ENCODE measurements at places on chromosomes 7 and 10.

- DNase-seq = no peak
Observed at GRCh38 chr7:53672681-53673080, 637.2 kb downstream of the POM121L12 start.

DNA sequence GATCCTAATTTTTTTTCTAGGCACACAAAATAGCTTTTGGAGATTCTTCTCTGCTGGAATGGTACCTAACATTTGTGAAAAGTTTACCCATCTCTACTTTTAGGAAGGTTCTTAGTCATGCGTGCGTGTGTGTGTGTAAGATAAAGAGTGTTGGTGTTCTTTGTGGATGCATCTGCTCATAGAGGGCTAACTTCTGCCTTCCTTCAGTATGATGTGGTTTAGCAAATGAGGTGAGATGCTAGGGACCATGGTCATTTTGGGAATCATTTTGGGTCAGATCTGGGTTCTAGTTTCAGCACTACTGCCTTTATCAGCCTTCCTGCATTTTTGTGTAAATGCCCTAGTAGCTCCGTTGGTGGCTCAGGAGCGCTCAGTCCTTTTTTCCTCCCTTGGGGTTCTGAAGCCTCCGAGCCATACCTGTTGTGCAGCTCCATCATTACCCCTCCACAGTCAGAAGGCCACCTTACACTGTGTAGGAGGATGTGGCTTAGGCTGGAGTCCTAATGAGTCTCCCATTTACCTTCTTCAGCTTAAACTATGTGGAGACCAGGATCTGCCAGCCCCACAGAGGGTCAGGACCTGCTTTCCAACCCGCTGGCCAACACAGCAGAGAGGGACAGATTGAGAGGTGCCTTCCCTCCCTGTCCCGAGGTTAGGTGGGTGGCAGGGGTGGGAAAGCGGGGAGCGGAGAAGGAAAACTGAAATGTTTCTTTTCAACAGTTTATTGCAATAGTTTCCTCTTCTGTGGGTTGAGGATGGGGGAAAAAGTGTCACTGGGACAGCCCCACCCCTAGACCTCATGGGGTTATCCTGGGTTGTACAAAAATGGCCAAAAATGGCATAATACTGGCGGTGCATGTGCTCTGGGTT, 31.2 kb downstream of the TSPAN14 start:
- no peak for DNase-seq

GRCh38 chr7:30252885-30253795, 31.3 kb upstream of the ZNRF2 start:
- peak; percentile 10 for DNase-seq

- DNase-seq = no peak
Observed at GRCh38 chr7:89312551-89312950, 517.0 kb upstream of the TEX47 start.

GRCh38 chr10:37632641-37633040, 224.8 kb downstream of the ZNF248 start:
- no peak for DNase-seq

DNA sequence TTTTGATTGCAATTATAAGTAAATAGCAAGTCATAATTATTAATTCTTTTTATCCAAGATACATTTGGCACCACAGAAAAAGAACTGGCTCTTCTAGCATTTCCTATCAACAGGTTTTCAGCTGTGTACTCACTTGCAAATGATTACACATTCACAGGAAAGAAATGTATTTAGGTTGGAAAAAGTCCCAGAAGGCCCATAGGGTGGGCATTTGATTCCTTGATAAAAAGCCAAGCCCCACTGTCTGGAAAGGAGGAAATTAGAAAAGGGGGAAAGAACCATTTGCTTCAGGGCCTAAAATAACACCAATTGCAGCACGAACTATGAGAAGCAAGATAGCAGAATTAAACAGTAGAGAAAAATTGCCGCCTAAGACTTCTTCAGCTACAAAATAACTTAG, 80.8 kb upstream of the COL1A2 start:
- DNase-seq = no peak

DNA sequence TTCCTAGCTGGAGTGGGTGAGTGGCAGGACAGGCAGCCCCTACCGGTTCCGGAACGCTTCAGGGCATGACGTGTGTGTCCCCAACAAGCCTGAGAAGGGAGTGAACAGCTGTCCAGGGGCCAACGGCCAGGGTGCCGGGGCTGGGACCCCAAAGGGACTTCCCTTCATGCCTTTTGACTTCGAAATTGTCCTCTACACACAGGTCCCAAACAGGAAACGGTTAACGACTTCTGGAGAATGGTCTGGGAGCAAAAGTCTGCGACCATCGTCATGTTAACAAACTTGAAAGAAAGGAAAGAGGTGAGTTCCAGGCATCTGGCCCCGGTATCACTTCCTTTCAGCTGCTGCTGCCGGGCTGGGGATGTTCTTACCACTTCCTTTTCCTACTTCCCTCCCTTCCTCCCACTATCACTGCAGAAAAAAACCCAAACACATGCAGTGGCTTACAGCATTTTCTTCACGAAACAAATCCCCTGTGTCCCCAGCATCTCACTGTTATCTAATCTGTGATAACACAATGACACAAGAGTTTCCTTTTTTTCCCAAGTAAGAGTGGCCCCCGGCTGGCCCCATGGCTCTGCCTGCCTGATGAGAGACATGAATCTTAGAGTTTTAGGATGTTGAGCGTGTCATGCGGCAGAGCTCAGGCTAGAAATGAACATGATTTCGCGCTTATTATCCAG, 63.2 kb downstream of the MKI67 start:
- no peak for DNase-seq

- DNase-seq = no peak
Observed at GRCh38 chr10:84613336-84614021, 285.1 kb downstream of the CCSER2 start.

GRCh38 chr10:34200355-34200901, 614.7 kb downstream of the PARD3 start:
- DNase-seq = peak; percentile 21

DNA sequence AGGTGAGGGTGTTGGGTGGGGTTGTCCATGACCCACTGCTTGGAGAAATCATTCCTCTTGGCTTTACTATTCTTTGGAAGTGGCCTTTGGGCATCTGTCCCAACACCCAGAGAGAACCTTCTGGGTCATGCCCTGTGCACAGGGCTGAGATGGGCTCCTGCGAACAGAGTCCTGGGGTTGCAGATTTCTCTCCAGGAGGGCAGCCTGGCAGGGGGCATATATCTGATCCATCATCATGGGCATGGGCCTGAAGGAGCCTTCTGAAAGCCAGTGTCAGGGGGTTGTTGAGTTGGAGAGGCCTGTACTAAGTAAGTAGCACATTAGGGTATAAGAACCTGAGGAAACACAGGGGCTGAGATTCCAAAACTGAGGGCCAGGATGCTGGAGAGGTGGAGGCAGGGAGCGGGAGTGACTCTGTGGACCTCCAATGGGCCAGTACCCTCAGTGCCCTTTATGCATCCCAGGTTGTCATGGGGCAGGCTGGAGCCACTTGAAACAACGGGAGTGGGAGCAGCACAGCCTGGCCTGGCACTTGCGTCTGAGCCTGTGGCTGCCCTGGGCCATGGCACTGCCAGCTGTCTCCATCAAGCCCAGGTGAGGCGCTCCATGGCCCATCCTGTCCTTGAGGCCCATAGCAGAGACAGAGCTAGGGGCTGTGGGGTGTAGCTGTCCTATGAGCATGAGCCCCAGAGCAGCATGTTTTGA, 203.7 kb downstream of the GRID1 start:
- DNase-seq = no peak

GRCh38 chr10:70078937-70079336, 26.3 kb downstream of the MACROH2A2 start:
- no peak for DNase-seq

DNA sequence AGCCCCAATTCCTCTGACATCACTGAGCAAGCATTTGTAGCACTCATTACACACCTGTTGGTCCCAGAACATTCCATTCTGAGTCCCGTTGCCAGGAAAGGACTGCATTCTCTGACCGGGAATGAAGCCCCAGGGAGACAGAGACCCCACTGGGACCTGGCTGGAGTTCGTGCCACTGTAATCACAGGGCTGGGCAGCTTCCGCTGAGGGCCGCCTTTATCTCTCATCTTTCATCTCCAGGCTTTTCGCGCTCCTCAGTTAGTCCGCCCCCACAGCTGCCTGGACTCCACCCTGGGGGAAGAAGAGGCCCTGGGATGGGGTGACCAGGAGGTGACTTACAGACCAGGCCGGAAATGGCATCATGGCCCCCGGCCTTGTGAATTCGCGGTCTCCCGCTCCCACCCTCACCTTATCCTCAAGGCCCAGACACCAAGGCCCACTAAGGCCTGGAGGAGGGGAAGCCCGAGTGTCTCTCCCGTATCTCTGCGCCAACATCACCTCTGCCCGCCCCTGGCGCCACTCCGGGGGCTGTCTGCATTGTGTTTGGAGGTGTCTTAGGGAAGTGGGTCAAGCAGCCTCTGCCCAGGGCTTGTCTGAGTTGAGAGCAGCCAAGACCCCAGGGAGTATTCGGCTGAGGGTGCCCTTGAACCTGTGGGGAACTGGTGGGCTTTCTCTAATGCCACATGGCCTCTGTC, 75.4 kb downstream of the PROSER2 start:
- no peak for DNase-seq

- peak; percentile 20 for DNase-seq
Observed at GRCh38 chr10:6877722-6878392, 297.8 kb upstream of the PRKCQ start.

DNA sequence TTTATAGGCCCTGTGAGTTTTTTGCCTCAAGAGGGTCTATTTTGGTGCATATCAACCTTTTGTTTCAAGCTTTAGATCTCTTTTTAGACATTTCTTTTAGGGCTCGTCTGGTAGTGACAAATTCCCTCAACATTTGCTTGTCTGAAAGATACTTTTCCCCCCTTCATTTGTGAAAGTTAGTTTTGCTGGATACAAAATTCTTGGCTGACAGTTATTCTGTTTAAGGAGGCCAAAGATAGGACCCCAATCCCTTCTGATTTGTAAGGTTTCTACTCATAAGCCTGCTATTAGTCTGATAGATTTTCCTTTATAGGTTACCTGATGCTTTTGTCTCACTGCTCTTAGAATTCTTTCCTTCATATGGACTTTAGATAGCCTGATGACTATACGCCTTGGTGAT, 36.1 kb upstream of the ARMC3 start:
- no peak for DNase-seq

GRCh38 chr10:9504227-9504626, 1449.7 kb downstream of the GATA3 start:
- no peak for DNase-seq

- no peak for DNase-seq
Observed at GRCh38 chr7:49783446-49783845, 10.0 kb downstream of the VWC2 start.

GRCh38 chr7:85522070-85522469, 335.2 kb upstream of the SEMA3D start:
- no peak for DNase-seq

DNA sequence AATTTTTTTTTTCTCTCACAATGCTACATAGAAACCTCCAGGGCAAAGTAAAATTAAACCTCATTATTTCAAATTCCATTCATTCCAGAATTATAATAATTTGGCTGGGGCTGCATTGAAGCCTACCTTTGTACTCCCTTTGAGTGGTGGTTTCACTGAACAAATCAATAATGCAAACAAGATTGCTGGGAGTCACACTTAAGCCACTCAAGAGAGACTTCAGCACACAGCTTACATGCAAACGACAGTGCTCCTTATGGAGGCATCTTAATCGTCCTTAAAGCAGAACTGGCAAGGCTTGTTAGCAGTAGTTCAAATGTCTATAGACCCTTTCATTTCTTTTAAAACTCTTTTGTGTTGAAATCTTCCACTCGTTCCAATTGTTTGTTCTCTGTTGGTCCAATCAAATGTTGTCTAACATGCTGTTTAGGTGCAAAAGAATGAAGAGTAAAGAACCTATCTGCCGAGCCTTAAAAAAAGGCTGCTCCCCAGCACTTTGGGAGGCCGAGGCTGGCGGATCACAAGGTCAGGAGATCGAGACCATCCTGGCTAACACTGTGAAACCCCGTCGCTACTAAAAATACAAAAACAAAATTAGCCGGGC, 294.9 kb downstream of the FGFR2 start:
- no peak for DNase-seq

- no peak for DNase-seq
Observed at GRCh38 chr10:124520558-124521428, 59.2 kb downstream of the LHPP start.

GRCh38 chr7:81846398-81846797, 76.6 kb upstream of the HGF start:
- DNase-seq = no peak

DNA sequence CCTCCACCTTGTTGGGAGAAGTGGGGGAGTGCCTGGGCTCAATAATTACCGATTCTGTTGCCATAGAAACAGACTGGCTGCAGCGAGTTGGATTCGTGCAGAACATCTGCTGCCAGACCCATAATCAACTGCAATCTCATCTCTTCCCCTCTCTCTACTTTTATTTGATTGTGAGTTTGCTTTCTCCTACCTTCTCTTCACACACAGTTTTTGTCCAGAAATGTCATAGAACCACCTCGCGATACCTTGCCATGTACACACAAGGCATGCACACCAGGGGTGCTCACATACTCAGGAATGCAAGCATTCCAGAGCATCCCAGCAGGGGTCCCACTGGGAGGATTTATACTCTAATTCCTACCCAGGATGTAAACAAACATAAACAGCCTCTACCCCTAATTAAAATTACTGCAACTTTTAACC, 262.2 kb upstream of the AOAH start:
- DNase-seq = no peak

DNA sequence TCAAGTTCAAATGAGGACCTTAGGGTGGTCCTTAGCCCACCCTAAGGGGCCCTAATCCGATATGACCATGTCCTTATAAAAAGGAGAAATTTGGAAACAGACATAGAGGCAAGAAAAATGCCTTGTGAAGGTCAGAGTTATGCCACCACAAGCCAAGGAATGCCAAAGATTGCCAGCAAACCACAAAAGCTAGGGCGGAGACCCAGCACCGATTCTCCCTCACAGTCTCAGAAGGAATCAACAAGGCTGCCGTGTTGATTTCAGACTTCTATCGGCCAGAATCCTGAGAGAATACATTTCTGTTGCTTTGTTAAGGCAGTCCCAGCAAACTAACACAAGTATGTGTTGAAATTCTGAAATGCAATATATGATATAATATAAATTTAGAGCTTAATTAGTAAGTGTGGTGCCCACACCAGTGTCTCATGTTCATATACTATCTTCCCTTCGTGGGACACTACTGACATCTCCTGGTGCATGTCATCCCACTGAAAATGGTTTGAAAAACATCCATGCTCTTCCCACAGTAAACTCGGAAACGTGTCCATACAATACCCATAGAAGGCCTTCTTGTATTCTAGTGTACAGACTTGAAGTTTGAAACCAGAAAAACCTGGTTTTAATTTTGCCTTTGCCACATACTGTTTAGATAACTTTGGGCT, 349.0 kb downstream of the TNS3 start:
- no peak for DNase-seq

DNA sequence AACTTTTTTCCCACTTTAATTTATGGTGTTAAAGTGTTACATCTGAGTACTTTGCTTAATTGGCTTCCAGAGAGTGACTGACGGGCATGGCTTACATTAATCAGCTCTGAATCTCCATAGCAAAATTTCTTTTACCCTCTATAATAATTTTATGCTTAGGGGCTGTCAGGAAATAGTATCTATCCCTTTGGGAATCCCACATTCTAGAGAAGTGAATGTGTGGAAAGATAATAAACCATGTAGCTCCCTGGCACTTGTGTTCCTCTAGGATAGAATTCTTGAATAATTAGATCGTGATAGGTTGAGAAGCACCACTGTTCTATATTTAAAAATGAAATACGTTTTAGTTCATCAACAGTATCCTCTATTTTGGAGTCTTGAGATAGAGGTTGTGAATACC, 89.6 kb downstream of the DNAJB9 start:
- DNase-seq = no peak

GRCh38 chr7:87837597-87837996, 38.6 kb downstream of the SLC25A40 start:
- no peak for DNase-seq

- DNase-seq = no peak
Observed at GRCh38 chr7:521221-522070, 1.8 kb upstream of the PDGFA start.
